SK-N-SH treated with all-trans-retinoic acid at 6 μM for 48 hours (cell line): ENCODE measurements at places on chromosomes 6 and 20.
A peak's percentile ranks its signal among the peaks of the same experiment; 100 is the strongest.

DNA sequence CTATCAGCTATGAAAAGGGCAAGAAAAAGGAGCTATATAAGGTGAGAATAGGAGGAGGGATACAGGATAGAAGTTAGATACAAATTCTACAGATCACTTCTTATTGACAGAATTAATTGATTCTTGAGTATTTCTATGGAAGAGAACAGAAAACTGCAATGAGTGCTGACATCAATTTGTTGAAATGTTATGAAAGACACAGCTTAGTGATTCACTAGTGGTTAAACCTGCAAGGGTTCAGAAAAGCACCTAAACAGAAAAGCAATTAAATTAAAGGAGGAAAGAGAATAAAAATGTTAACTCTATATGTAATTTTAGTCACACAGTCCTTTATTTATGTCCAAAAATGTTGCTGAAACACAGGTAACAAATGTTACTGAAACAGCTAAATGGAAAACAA is 254.4 kb upstream of the RUNX2 start:
- ATAC-seq: no peak

GRCh38 chr6:80642452-80642851 is 536.0 kb downstream of the BCKDHB start:
- no peak for ATAC-seq

DNA sequence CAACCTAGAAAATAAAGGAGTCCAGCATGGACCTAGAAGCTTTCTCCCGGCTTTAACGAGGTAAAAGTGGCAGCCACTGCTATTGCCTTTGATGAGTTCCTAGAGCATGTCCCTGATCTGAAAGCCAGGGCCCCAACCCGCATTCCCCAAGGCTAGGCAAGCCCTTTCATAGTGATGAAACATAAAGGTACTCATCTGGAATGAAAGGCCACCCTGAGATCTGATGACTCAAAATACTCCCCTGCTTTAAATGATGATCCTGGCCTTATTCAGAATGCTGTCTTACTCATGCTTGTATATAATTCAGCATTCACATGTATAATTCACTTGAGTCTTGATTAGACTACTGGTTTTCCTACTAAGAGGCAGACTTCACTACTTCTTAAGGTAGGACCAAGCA is 21.3 kb downstream of the TTPAL start:
- ATAC-seq: peak; percentile 54

- no peak for ATAC-seq
Measured at GRCh38 chr20:21004386-21005076, 101.6 kb downstream of the LINC00237 start.

- ATAC-seq: no peak
Measured at GRCh38 chr6:78908621-78909020, 41.3 kb downstream of the IRAK1BP1 start.

- no peak for ATAC-seq
Measured at GRCh38 chr6:38149531-38149930, 330.0 kb downstream of the ZFAND3 start.

DNA sequence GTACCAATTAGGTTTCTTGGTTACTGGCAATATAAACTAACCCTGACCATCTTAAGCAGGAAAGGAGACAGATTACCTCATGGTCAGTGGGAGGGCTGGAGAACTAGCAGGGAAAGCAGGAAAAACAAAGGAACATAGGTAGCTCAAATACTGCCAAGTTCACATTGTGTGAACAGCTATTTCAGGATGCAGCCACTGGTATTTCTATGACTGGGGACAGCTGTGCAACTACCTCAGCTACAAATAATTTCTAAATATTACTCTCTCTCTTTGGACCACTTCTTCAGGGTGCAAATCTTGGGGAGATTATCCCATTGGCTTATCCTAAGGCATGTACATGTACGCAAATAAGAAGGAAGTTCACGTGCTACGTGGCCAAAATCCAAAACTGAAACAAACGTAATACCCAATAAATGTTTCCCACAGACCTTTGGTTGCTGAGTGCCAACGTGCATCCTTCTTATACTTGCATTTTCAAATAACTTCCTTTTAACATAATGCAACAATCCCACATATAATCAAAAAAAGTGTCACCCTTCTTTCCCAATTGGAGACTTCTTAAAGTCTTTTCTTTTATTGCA is 180.9 kb downstream of the PHF3 start:
- ATAC-seq: no peak; the same call in 2 of the 3 replicates

DNA sequence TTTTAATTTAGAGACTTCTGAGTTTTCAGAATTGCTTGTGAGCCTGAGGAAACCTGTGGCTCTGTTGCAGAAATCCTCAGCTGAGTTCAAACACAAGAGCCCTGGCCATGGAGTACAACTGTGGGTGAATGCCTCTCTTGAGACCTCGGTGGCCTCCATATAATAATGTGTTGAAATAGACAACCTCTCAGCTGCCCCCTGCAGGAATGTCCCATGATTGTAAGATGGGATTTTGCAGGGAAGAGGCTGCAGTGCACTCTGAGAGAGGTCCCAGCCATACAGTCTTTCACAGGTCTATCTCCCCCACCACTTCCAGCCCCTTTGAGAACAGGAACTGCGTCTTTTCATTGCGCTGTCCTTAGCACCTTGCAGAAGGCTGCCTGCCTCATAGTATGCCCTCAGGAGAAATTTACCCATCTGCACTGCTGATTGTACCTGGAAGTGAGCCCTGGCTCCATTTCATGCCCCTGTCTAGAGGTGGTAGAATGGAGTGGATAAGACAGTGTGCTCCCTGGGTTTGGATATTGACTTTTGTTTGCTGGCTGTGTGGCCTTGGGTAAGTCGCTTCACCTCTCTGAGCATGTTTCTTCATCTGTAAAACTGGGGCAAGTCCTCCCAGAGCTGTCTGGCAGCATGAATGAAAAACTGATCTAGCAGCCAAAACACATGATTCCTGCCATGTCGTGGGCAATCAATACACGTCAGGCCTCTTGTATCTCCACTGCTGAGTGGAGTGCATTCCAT is 16.8 kb upstream of the CDH22 start:
- ATAC-seq: peak; percentile 92

GRCh38 chr6:135189344-135189743 is 8.2 kb downstream of the MYB start:
- no peak for ATAC-seq

- no peak for ATAC-seq
Measured at GRCh38 chr20:1204113-1204512, 859 bp downstream of the C20orf202 start.

DNA sequence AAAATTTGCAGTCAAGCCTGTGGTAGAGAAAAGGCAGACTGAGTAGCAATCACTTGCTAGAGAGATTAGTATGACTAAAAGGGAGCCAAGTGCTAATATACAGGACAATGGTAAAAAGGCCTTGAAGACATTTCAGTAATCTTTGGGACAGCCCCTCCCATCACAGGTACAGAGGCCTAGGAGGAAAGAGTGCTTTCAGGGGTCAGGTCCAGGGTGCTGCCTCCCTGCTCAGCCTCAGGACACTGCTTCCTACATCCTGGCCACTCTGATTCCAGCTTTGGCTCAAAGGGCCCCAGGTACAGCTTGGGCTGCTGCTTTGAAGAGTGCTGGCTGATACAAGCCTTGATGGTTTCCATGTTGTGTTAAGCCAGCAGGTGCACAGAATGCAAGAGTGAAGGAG is 543.5 kb downstream of the MMUT start:
- no peak for ATAC-seq

DNA sequence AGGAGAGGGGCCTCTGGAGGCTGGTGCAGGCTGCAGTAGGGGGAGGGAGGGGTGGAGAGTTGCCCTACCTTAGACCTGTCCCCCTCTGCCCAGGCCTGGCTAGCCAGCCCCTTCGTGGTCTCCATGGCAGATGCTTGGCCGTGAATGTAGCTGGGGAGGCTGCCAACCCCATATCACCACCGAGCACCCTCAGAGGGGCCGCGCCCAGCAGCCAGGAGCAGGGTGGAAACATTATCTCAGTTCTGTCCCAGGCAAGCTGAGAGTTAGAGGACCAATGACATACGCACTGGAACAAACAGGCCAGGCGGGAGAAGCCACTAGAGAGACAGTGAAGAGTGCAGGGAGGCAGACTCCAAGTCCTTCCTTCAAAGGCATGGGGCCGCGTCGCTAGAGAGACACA is 66.5 kb downstream of the LRFN2 start:
- no peak for ATAC-seq

DNA sequence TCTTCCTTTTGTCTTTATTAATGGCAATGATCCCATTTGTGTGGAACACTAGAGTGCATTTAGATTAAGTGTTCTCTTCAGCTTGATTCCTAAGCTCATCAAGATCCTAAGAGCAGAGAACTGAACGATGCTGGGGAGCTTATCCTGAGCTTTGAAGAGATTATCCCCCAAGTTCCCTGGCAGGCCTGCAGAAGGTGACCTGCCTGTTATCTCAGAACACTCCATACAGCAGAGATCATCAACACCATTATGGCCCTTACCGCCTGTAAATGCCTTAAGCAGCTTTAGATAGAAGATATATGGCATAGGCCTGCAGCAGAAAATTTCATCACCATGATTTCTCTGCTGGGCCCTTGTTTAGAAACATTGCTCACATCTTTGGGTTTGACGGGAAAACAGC is 779.9 kb upstream of the MAP3K7 start:
- no peak for ATAC-seq

DNA sequence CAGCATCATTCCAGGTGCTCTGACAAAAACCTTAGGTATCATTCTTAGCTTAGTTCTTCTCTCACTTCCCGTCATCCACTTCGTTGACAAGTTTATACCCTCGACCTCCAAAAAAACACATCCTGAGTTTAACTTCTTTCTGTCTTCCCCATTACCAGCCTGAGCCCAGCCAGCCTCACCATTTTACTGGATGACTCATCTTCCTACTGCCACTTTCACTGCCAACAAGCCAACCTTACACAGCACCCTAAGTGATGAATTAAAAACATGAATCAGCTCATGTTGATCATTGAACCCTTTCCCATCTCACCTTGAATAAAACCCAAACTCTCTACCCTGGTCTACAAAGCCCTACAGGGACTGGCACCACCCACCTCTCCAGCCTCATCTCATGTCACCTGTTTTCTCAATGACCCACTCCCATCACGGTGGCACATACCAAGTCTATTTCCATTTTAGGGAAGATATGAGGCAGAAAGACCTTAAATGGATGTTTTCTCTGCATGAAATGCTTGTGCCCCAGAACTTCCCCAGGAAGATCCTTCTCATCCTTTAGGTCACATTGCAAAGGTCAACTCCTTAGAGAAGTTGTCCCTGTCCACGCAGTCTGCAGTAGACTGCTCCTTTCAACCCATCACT is 9.9 kb upstream of the UST start:
- no peak for ATAC-seq

DNA sequence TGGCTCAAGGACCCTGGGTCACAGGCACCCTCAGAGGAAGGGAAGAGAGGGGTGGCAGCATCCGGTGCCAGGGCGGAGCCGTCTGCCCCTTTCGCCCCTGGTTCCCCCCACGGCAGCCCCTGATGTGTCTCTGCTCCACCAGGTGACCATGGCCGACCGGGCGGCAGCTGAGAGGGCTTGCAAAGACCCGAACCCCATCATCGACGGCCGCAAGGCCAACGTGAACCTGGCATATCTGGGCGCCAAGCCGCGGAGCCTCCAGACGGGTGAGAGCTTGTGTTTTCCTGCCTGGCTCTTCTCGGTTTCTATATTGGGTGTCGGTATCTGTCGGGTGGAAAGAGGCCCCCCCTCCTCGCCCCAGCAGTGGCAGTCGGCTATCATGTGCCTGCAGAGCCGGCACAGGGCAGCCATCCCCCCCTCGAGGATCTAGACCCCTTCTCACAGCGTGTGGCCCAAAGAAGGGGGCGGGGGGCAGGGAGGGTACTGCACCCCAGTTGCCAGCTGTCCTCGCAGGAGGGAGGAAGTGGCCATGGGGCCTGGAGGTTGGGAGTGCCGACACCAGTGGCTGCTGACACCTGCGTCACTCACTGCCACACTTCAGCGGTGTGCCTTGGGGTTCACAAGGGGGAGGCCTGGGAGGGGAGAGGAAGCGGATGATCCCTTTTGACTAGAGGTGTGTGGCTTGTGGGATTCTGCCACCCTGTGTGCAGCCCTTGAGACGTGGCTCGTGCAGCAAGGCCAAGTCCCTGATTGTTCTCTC is 1.5 kb downstream of the RBM38 start:
- ATAC-seq: no peak

- no peak for ATAC-seq
Measured at GRCh38 chr20:45612314-45612713, 17.2 kb upstream of the WFDC10A start.

GRCh38 chr6:167572841-167573271 is 248.0 kb downstream of the TTLL2 start:
- ATAC-seq: no peak

DNA sequence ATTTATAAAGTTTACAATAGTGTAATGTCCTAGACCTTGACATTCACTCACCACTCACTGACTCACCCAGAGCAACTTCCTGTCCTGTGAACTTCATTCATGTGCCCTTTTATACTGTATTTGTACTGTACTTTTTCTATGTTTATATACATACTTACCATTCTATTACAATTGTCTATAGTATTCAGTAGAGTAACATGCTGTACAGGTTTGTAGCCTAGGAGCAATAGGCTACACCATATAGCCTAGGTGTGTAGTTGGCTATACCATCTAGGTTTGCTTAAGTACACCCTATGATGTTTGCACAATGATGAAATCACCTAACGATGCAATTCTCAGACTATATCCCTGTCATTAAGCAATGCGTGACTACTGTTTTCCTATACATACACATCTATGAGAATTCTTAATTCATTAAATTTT is 17.5 kb downstream of the EDEM2 start:
- ATAC-seq: peak; percentile 61; the same call in 2 of the 3 replicates

- no peak for ATAC-seq
Measured at GRCh38 chr6:125232466-125232865, 69.3 kb downstream of the HDDC2 start.

DNA sequence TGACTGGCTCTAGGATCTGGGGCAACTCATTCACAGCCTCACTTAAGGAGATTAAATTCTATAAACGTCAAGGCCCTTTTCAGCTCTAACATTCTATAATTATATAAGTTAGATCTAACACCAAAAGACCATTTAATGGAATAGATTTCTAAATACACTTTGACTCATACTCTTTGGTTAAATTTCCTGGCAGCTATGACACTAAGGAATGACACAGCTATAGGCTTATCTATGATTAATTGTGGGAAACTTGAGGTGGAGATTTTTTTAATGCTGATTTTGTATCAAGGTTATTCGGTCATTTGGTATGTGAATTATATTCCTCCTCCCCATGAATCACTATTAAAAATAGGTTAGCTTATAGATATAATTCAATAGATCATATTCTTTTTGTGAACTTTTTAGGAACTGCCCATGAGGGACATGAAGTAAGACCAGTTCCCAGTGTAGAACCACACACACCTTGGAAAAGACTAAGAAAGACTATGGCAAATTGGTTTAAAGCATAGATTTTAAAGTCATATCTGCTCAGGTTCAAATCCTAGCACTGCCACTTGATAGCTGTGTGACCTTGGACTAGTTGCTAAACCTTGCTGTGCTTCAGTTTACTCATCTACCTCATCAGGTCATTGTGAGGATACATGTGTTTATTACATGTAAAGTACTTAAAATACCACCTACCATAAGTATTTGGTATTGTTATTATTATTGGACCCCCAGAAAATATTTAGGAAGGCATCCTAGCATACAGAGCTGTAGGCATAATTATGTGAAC is 116.0 kb downstream of the CRYBG1 start:
- ATAC-seq: no peak; the same call in 2 of the 3 replicates
